ENCODE measurements at places on chromosomes 7 and 10.

DNA sequence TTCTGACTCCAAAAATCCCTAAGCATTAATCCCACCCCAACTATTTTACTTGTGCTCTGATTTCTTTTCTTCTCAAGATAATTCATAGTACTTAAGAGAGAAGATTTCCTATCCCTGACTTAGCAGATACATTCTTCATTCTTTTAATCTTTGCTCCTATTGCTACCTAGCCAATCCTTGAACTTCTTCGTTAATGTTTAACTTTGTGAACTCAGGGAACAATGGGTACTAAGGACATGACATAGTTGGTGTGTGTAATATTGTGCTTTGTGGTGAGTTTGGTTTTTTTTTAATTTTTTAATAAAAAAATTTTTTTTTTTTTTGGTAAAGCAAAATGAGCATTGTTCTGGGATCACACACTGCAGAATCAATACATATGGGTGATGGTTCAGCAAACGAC is 166.2 kb downstream of the CHCHD3 start:
- DNase-seq, result no peak

DNA sequence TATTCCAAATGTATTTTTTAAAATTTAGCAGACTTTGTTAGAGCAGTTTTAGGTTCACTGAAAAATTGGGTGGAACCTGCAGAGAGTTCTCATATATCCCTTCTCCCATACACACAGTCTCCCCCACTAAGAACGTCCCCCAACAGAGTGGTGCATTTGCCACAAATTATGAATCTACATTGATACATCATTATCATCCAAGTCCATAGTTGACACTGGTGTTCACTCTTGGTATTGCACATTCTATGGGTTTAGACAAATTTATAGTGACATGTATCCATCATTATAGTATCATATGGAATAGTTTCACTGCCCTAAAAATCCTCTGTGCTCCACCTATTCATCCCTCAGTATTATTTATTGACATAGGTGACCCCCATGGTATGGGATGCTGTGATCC is 97.3 kb upstream of the AFAP1L2 start:
- DNase-seq, result no peak

DNA sequence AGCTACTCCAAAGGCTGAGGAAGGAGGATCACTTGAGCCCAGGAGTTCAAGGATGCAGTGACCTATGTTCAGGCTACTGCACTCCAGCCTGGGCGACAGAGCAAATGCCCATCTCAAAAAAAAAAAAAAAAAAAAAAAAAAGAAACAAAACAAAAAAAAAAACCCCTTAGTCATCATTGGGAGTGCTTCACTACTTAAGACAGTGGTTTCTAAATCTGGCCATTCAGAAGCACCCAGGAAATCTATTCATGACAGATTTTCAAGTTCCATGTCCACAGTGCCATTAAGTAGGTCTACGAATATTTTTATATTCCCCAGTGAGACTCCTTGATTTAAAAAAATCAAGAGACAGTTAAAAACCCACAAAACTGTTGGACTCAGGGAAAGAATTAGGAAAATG is 182.9 kb downstream of the PIP4K2A start:
- DNase-seq, result no peak

DNA sequence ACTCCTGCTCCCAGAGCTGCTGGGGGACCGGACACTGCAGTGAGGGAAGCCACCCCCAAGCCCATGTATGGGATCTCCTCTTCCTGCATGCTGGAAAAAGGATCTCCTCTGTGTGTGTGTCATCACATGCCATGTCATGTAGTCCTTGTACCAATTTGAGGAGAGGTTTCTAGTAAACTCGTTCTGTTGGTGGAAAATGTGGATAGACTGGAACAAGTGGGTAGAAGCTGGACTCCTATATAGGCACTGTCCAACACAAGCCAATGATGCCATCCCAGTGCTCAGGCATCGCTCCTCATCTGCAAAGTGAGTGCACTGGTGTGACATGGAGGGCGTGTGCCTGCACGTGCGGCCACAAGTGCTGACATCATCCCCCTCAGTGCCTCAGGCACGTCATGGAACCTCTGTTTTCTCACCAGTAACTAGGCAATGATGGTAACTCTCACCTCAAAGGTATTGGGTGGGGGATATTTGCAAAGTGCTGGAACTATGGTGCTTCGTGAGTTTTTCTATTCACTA is 19.3 kb downstream of the MYO1G start:
- DNase-seq, result peak; percentile 52

DNA sequence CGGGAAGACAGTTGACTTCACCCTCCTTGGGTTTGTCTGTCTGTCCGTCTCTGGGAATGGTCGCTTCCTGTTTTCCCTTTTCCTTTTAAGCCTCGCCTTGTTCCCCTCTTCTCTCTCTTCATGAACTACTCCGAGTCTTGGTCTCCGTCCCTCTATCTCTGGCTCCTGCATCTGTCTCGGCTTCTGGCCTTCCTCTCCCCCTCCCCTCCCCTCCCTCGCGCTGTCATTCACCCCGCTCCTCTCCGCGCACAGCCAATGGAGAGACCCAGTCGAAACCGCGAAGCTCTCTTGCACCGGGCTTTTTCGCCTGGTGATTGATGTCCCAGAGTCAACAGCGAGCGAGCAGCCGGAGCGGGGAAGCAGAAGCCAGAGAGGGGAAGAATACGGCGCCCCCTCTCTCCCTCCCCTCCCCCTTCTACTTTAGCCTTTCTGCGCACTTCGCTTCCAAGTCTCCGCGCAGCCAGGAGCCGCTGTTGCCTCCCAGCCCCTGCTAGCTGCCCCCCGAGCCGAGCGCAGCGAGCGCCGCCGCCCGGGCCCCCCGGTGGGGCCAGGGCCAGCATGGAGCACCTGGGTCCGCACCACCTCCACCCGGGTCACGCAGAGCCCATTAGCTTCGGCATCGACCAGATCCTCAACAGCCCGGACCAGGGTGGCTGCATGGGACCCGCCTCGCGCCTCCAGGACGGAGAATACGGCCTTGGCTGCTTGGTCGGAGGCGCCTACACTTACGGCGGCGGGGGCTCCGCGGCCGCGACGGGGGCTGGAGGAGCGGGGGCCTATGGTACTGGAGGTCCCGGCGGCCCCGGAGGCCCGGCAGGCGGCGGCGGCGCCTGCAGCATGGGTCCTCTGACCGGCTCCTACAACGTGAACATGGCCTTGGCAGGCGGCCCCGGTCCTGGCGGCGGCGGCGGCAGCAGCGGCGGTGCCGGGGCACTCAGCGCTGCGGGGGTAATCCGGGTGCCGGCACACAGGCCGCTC is at the start of gene TLX1:
Gene TLX1, plus strand, starts transcription at position 317 of the 978 bp plus-strand sequence. Its CDS starts 242 bp downstream, at position 559.
- no peak for DNase-seq
